Mammary epithelial cell (primary cell): ENCODE measurements at places on chromosomes 4 and X.

GRCh38 chrX:9467146-9467545 lies 2.3 kb downstream of the TBL1X start:
- DNase-seq = no peak

DNA sequence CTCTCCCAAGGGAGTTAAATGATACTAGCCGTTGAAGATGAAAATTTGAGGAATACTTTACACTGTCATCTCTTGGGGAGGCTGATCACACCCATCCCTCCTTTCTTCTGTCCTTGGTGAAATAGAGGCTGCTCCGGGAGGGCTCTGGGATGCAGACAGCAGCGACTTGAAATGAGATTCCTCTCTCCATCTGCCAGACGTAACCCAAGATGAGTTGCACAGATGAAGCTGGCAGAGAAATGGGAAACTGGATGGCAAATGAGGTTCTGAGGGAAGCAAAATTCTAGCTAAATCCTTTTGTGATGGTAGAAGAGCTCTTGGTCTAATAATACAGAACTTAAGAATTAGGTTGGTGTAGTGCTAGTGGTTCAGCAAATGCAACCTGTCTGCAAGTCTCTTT lies 201.4 kb downstream of the AASDH start:
- DNase-seq = no peak

GRCh38 chr4:113574636-113575103 lies 186.9 kb downstream of the CAMK2D start:
- peak; percentile 11 for DNase-seq

DNA sequence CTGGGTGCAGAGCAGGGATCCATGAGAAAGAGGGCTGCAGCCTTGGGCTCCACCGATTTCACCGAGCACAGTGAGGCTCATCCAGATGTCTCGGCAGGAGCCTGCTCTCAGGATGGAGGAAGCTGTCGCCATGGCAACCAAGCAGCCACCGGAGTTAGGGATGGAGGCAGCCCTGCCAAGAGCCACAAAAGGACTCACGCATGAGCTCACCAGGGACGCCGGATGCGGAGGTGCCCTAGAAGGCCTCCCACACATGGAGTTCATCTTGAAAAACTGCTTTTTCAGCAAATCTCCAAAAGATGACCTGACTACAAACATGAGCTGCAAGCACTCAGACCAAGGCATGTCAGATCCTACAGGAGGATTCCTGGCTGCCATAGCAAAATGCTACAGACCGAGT lies 90.7 kb downstream of the WFS1 start:
- DNase-seq = no peak

DNA sequence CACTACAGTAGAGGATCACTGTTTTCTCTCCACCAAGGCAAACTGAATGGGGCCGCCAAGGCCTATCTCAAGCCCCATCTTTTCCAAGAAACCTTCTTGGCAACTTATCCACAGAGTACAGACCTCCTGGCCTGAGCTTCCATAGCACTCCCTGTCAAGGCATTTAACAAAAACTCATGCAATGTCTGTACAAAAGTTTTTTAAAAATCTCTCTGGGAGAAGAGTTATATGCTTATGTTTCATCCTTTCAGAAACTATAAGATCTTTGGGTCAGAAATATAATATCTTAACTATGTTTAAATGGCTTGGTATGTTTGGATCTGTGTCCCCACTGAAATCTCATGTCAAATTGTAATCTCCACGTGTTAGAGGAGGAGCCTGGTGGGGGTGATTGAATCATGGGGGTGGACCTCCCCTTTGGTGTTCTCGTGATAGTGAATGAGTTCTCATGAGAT lies 13.6 kb downstream of the ADAMTS3 start:
- DNase-seq = no peak

GRCh38 chr4:88177983-88178625 lies 19.7 kb upstream of the ABCG2 start:
- peak; percentile 86 for DNase-seq

DNA sequence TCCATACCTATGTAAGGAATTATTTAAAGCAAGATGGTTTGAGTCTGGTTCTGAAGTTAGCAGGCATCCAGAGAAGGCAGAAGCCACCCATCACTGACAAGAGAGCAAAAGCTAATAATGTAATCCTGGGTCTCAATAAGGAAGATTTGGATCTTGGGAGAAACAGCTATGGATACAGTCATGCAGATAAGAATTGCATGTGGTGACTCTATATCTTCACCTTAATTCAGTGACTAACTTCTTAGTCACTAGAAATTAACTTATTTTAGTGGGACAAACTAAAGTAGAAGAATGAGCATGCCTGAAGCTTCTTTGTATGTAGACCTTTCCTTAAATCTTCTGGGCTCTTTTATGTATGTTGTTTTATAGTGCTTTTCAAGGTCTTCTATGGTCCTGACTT lies 66.6 kb downstream of the ATP10D start:
- peak; percentile 51 for DNase-seq

- peak; percentile 32 for DNase-seq
These were observed 63.2 kb downstream of the QDPR start for GRCh38 chr4:17448689-17449088.

- DNase-seq = no peak
These were observed 19.0 kb downstream of the FHL1 start for GRCh38 chrX:136166221-136166855.

DNA sequence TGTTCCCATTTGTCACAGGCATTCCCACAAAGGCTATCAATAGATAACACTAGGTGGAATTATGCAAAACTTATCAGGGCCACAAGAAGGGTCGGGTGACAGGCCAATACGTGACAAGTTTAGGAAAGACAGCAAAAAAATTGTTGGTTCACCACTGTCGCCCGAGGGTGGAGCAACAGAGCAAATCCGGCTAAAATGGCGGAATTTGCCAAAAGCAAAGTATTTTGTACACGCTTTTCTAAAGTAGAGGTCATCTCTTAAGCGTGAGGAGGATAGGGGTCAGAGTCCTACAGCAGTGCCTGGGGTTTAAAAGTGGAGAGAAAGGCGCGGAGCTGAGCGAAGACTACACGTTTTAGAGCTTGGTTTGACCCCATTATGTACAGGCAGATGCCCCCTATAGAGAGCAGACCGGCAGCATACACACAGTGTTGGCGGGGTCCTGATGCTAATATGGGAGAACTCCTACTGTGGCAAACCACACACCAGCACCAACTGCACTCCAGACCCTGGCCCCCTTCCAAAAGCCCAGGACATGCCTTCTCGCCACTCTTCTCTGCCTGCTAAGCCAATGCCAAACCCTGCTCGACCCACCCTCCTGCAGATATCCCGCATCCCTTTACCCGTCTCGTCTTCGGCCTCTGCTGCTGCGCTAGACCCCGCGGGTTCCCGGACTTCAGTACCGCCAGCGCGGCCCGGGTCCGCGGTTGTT lies 733 bp downstream of the CCNA2 start:
- peak; percentile 10 for DNase-seq

- peak; percentile 22 for DNase-seq
These were observed 15.5 kb upstream of the HSD17B10 start for GRCh38 chrX:53449632-53450031.

DNA sequence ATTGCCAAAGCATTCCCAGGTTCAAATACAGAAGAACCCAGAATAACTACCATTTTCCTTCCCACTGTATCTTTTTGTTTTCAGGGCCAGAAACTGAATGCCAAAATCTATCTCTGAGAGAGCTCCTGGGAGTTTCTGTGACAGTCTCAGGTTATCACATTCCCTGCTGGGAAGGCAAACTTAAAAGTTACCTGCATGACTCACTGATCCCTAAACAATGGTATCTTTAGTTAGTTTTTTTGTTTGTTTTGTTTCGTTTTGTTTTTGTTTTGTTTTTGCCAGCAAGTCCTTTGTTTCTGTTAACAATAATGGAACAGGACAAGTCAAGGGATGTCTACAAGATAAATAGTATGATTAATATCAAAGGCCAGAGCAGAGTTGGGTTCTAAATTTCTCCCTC lies 34.3 kb downstream of the PAPSS1 start:
- peak; percentile 30 for DNase-seq

DNA sequence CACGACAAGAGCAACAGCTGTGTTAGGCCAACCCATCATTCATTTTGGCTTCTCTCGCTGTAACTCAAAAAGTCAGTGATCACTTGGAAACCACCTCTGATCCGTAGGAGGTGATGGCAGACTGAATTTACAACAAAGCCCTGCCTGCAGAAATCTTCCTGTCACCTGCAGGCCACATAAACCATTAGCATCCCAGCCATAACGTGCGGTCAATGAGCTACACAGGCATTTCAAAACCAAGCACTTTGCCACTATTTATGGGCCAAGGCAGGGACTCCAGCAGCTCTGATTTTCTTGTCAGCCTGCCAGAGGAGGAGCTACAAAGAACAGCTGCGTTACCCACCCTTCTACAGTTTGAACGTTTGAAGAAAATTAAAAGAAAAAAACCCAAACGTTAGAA lies 228.1 kb upstream of the PPARGC1A start:
- no peak for DNase-seq

- no peak for DNase-seq
These were observed 738.6 kb upstream of the GRIA3 start for GRCh38 chrX:122445466-122445865.

- no peak for DNase-seq
These were observed 1.0 kb downstream of the PRDX4 start for GRCh38 chrX:23668335-23668734.

GRCh38 chr4:21198683-21199082 lies 498.4 kb downstream of the PACRGL start:
- no peak for DNase-seq

GRCh38 chr4:1325681-1326635 lies 21.1 kb upstream of the UVSSA start:
- no peak for DNase-seq
